ENCODE measurements at places on chromosomes 2 and 18. TPM values are rescaled to one million over a fixed set of nuclear protein-coding genes. Genes with fewer than 3 reads are reported as not detected.

Gene CEBPZ
- 15.4 TPM for total RNA-seq

Gene CPO
- 0.38 TPM for total RNA-seq

GRCh38 chr18:45837283-45838070 is 12.0 kb downstream of the SIGLEC15 start:
- no peak for DNase-seq

DNA sequence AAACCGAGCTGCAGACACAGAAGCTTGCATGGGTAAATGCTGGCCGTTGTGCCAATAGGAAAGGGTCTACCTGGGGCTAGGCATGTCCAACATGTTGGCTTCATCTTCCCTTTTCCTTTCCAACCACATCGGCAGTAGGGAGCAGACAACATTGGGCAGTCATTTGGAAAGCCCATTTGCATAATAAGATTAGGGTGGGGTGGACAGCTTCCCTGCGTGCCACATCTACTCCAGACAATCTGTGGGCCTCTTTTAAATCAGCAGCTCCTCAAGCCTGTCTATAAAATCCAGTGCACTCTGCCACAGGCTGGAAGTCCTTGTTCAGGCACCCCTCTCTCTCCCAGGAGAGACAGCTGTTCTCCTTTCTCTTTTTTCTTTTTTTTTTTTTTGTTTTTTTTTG is 203.6 kb upstream of the KYNU start:
- no peak for DNase-seq

DNA sequence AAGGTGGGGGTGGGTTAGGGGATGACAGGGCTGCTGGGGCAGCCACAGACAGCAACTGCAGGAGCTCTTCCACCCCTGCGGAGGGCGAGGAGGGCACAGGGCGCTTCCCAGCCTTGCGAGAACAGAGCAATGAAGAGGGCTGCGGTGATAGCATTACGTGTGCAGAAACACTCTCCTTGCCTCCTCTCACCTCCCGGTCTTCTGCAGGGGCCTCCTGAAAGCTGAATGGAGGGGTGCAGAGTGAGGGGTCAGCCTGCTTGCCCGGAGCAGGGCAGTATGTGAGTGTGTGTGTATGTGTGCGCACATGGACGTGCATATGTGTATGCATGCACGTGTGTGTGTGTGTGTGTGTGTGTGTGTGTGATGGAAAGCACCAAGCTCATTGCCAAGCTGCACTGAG is 29.5 kb upstream of the IL1R2 start:
- DNase-seq, result no peak

DNA sequence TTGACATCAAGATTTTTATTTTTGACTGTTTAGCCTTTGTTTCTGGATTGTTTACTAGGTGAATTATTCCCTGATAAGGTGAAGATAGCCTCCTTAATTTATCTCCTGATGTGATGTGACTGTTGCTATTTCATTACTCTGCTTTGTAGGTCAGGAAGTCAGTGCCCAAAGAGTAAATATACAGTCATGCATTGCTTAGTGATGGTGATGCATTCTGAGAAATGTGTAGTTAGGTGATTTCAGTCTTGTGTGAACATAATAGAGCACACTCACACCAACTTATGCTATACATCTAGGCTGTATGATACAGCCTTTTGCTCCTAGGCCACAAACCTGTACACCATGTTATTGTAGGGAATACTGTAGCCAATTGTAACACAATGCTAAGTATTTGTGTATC is 102.4 kb upstream of the THUMPD2 start:
- DNase-seq, result no peak

Data from left lobe of liver (tissue), 2 donors.